ENCODE measurements at places on chromosomes 2 and 18.

- DNase-seq: no peak
These were observed 105.3 kb upstream of the ZEB2 start for GRCh38 chr2:144625226-144625625.

DNA sequence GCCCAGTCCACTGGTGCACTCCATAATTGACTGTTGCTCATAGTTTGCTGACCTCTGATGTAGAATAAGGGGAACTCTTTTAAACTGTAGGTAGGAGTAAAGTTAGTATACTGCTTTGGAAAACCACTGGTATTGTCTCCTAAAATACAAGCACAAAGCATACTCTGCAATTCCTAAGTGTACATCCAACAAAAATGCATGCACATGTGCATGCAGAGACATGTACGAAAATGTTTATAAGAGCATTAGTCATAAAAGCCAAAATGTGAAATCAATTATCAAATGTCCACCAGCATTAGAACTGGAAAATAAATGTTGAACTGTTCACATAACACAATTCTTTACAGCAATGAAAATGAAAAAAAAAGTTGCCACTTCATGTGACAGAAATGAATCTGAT is 39.8 kb upstream of the DDX18 start:
- DNase-seq: no peak

DNA sequence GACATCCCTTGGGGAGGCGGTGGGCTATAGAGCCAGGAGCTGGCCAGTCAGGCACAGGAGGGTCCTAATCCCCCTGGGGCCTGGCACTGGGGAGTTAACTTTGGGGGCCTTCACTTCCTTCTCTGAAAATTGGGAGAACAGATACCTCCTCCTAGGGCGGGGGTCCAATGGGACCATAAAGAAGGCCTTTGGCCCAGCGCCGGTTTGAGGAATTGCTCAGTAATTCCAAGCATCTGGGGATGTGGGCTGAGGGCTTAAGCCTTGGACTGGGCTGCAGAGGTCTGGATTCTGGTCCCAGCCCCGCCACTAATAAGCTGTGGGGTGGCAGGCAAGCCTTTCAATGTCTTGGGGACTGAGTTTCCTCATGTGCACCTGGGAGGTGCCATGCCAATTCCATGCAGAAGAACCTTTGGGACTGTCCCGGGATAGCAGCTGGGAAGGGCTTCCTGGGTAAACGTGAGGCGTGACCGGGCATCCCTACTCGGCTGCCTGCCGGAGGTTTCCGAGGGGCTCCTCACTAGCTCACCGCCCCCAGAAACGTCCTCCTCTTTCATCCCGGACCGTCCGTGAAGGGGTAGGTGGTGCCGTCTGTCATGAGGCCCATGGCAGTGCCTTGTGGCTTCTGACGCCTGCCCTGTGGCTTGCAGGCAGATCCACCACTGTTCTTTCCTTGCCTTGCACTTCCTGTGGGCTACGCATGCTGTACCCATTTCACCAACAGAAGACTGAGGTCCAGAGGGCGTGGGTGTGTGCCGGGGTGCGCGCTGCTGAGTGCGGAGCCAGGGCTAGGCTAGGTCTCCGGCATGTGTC is 67.4 kb upstream of the HPCAL1 start:
- no peak for DNase-seq

DNA sequence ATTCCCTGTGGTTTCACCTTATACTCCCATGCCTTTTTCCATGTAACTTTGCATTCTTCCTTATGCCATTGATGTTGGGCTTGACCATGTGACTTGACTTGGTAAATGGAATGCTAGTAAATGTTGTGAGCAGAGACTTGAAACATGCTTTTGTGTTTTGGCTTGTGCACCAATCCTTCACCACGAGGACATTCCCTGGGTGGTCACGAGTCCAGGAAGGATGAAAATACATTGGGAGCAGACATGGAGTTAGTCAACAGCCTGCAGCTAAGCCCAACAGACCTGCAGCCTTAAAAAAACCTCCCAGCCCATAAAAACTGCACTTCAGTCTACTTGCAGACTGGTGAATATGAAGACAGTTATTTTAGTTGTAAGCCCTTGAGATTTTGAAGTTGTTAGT is 116.5 kb upstream of the SPATS2L start:
- DNase-seq: no peak

- DNase-seq: no peak
These were observed 68.1 kb upstream of the AMMECR1L start for GRCh38 chr2:127953849-127954248.

- no peak for DNase-seq
These were observed 163.0 kb downstream of the TMEM200C start for GRCh38 chr18:5732318-5732717.

DNA sequence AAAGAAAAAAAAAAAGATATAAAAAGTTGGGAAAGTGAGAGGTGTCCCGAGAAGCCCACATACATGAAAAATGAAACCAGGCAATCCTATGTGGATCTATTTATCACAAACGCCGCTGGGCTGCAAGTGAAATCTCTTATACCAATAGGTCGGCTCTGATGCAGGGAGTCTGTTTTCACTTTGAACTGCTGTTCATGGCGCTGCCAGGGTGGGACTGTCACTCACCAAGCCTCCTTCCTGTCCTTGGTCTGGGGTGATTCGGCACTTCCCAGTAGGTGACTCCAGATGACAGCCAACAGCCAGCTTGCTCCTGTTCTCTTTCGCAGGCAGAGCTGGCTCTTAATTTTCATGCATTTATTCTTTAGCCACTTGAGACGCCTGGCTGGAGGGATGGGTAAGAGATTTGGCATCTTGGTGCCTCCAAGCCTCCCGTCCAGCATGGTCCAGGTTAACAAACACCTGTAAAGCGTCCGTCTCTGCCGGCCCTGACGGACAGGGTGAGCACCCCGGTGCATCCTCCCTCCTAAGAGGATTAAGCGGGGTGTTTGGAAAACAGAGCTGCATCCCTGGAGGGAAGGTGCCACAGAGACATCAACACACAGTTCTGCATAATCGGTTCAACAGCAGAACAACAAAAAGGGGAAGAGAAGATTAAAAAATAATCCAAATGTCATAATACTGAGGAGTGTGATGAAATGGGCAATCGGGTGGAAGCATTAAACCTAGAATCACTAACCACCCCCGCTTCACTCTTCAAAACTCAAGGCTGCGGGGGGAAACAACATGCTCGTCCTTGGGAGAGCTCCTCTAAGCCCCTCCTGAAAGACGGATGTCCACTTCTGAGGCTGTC is 58.7 kb downstream of the STEAP3 start:
- DNase-seq: no peak

DNA sequence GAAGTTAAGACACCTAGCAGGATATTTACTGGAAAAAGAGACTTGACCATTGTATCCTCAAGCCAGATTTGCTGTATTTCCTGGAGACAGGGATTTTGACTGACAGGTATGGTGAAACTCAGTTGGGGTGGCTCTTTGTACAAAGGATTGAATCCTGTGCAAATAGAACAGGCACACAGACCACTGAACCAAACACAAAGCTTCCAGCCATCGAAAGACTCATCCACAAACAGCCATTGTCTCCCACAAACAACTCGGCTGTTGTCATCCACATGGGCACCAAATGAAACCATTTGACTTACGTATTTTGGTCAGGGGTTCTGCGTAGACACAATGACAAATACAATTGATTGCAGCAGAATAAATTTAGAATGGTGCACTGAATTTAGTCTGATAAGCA is 15.9 kb downstream of the RNF152 start:
- no peak for DNase-seq

DNA sequence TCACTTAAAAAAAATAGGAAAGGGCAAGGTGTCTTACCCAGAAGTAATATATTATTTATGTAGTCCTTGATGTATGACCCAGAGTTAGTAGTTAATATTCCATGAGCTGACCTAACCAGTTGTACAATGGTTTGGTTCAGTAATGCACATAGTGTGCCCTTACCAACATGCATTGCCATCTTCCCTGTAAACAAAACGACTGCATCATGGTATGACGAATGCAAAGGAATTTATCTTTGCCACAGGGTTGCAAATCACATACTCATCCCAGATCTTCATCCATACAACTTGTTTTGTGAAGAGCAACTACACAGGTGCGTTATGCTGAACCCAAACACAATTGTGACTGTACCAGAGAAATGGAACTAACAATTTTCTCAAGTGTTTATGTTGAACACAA is 68.9 kb upstream of the ZSWIM2 start:
- DNase-seq: no peak

- no peak for DNase-seq
These were observed 14.7 kb upstream of the CERS6 start for GRCh38 chr2:168441214-168441872.

DNA sequence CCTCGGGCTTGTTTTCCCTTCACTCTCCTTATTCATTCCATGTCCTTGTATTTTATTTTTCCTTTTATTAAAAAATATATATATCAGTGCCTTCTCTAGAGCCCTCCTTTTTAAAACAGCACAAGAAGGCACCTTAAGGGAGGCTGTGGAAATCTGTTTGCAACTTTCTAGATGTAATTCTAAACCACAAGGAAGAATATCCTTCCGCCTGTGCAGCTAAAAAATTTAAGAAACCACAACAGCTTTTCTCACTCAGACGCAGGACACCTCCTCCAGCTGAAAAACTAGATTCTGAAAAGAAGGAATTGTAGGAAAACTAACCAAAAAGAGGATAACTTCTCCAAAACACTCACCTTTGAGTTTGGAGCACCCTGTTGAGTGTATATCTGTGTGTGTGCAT is 142.2 kb downstream of the BCL11A start:
- DNase-seq: no peak

DNA sequence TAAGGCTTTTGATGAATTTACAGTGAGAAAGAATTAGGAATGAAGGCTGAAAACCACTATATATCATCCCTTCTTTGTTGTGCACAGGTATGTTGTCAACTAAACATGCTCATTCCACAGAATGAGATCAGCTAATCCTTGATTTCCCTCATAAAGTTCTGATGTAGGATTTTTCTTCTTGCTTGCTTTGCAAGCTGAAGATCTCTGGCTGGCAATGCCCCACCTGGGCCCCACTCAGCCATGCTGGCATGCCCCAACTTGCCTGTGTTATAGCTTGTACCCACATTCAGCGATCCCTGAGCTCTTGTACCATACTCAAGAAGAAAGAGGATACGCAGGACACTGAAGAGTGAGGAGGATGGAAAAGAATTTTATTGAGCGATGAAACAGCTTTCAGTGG is 18.0 kb upstream of the SERPINB11 start:
- no peak for DNase-seq

DNA sequence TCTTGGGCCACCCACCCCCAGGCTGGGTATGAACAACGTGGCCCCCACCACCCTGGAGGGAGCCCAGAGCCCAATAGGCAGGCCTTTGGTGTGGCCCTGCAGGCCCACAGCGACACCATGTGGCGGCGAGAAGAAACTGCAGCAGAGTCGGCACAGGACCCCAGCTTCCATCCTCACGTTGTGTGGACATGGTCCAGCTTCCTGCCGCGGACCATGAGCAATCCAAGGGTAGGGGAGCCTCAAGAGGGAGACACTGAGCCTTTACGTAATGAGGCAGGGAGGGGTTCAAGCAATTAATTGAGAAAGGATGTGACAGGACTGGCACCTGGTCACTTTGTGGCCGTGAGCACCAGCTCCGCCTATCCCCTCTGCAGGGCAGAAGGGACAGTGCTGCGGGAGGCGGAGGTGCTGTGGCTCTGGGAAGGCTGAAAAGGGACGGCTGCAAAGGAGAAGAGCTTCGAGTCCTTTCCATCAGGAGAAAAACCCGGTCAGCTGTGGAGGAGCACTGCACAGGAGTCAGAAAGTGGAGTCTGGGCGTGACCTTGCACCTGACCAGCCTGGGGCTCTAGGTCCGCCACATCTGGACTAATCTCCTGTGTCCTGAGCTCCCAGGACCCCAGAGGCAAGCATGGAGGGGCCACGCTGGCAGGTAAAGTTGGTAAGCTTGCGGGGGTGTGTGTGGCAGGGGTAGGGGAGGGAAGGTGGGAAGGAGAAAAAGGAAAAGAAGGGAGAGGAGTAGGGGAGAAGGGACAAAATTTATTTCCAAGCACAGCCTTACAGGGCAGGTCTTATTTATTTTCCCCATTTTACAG is 44.9 kb downstream of the TMEM37 start:
- DNase-seq: no peak

- no peak for DNase-seq
These were observed 64.5 kb downstream of the LYPD1 start for GRCh38 chr2:132605236-132606180.

- no peak for DNase-seq
These were observed 13.3 kb upstream of the RAB17 start for GRCh38 chr2:237603718-237604362.

DNA sequence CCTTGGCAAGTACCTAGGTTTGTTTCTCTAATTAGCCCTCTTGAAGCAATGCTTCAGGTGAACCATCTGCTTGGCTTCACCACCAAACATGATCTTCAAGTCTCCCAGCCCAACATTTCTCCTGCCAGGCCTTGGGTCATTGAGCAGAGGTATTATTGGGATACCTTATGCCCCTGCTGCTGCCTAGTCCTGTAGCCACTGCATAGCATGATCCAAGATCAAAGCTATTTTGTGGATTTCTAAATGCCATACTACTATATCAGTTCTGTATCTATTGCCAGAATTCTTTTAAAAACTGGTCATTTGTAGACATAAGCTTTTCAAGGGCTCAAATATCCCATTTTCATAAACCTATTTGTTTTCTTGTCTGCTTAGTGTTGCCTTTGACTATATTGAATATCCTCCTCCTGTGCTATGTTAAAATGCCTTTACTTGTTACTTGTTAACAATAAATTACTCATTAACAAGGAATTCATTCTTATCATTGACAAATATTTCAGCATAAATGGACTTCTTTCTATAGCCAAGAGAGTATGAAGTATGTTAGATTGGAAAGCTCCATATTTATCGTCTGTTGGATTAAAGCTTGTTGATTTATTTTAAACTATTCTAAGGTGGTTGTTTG is 204.5 kb upstream of the RBBP8 start:
- no peak for DNase-seq

DNA sequence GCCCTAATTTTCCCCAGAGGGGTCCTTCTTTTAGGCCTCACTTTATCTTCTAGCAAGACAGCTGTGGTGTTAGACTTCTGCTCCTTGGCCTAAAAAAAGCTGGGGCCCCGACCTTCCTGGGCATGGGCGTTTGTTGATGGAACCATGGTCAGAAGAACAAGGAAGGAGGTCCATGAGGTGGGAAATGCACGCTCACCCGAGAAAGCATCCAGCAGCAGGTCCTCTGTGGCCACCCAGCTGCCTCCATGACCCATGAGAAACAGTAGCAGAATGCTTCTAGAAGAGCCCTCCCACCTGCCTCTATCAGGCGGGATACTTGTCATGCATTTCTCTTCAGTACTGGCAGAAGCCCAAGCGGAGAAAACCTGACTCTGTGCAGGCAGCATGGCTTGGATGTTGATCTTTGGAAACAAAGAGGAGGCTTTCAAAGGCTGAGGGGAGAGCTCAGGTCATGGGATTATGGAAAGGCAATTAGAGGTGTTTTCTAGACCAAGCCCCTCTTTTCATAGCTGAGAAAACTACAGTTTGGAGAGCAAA is 249.1 kb downstream of the FAM210A start:
- no peak for DNase-seq

DNA sequence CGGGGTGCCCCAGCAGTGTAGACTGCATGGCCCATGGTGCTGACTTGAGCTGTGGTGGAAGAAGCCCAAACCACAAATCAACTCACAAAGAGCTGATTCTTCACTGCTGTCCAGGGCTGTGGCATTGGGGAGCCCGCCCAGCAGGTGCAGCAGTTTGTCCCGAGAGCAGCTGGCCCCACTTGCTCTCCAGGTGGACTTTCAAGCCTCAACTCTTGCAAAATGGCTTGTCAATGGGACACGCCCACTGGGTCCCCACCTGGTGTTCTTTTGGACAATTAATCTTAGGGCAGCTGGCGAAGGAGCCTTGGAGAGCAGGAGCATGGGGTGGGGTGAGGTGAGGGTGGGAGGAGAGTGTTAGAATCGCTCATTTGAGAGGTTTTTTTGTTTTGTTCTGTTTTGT is 117.9 kb downstream of the MYCN start:
- DNase-seq: no peak

All from amygdala (tissue), 56 donors.